ENCODE measurements at places on chromosomes 6 and 20. TPM values are rescaled to one million over a fixed set of nuclear protein-coding genes. Genes with fewer than 3 reads are reported as not detected.

LGSN gene
- 4.1 TPM for total RNA-seq

DNA sequence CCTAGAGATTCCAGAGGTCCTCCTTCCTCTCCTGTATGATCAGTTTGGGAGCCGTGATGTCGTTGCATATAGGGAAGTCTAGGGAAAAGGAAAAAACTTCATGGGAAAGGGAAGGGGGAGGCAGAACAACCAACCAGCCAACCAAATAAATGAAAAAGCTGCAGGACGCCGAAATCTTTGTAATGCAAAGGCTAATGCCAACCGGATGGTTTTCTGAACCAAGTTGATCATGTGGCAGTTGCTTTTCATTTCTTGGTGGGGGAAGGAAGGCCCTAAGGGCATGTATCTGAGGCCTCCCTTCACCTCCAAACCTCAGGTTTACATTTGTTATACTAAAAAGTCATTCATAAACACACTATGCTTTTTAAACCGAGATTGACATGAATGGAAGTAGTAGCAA, 167.2 kb downstream of the ARID1B start:
- DNase-seq: no peak

GRCh38 chr20:9508240-9508661, 6.1 kb upstream of the LAMP5 start:
- DNase-seq: no peak

ZNF334 gene
- 12.6 TPM for total RNA-seq

STMND1 gene
- total RNA-seq: 0.27 TPM

DNA sequence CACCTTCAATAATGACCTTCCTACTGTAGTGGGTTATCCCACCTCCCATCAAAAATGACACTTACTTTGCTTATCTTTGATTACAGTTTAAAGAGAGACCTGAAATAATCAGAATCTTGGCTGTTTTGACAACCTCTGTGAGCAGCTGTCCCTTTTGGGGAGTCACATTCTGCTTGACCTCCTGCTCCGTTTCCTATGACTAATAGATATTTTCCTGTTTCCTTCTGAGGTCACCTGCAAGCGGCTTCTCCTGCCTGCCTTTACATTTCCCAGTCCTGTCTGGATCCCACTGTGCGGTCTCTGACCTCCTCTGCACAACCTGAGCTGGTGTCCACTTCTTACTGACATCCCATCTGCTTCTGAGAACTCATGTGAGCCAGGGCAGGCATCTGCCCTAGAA, 54.2 kb downstream of the TRAM2 start:
- DNase-seq: no peak

TENT5A gene
- 101 TPM for total RNA-seq

SNAI1 gene
- 3.0 TPM for total RNA-seq

HSPA12B gene
- 3.4 TPM for total RNA-seq

GRCh38 chr20:10856237-10857015, 182.6 kb upstream of the JAG1 start:
- peak; percentile 59 for DNase-seq

DCDC2 gene
- 4.7 TPM for total RNA-seq

GRCh38 chr6:17725083-17725482, 18.4 kb upstream of the NUP153 start:
- DNase-seq: peak; percentile 48

BPIFA2 gene
- not detected for total RNA-seq

GRCh38 chr6:17491416-17492142, 98.2 kb downstream of the CAP2 start:
- no peak for DNase-seq

TP53TG5 gene
- not detected for total RNA-seq

- DNase-seq: peak; percentile 28
Measured at GRCh38 chr6:138371720-138372119, 6.0 kb upstream of the SMIM28 start.

DNA sequence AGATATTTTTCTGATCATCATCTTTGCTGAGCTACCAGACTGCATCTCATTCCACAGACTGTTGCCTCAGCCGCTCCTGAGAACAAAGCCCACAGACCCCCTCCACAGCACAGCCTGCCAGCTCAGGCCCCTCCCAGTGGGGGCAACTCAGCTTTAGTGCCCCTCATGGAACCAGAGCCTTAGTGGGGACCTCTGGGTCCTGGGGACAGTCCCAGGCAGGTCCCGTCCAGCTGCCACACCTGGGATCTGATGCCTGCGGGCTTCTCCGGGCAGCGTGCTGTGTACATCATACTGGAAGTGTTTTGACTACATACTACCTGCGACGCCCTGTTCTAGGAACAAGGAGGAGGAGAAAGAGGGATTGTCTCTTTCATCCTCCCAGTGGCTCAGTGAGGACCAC, 38.3 kb upstream of the QKI start:
- no peak for DNase-seq

- no peak for DNase-seq
Measured at GRCh38 chr20:5491455-5491854, 174.7 kb upstream of the PROKR2 start.
